ENCODE measurements at places on chromosomes 2 and 18. TPM values are rescaled to one million over a fixed set of nuclear protein-coding genes. Genes with fewer than 3 reads are reported as not detected.

The CFAP65 gene
- total RNA-seq, result not detected

DNA sequence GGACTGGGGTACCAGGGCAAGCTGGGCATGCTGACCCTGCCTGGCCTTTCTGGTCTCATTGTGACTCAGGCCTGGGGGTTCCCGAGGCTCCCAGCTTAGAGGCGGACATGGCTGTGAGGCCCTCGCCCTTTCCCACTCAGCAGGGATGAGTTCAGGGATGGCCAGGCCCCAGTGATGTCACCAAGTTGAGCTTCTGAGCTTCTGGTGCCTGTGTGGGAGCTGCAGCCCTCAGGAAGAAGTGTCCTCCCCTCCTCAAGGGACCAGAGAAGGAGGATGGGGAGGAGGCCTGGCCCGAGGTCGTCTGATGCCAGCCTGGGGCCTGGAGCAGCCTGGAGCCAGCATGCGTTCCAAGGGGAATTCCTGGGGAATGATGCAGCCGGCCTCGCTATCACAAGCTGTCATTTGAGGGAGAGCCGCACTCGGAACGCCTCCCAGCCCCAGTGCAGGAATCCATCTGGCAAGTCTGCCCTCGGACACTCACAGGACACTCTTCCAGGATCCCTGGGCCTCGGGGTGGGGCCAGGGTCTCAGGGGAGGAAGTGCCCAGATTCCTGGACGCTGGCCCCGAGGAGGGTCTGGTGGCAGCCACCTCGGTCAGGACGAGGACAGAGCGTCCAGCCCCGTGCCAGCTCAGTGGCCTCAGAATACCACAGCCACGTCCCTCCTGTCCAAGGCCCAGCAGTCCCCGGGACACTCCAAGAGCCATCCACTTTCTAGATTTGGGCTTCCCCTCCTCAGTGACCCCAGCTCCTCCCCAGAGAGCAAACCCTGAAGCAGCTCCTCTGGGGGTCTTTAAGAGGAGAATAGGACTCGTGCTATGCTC lies 61.2 kb upstream of the GPC1 start:
- peak; percentile 83 for DNase-seq

DNA sequence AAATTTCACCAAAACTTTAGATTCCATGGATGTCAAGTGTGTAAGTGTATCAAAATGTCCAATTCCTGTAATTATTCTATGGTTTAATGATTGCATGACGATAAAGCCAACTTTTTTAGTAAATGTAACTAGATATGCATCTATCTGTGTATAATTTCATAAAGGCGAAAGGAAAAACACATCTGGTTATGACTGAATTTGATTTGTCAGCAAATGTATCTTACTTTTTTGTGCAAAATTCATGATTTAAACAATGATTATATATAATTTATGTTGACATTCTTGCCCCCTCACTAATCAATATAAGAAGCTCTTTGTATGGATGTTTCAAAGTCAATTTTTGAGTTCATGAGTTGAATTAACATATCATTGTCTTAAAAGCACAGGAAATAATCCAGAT lies 138.5 kb downstream of the KCNJ3 start:
- no peak for DNase-seq

The MRPS9 gene
- 81.8 TPM for total RNA-seq

The DAPL1 gene
- total RNA-seq, result not detected

The IL37 gene
- not detected for total RNA-seq

The CD302 gene
- 19.9 TPM for total RNA-seq

All from left ventricle myocardium superior (tissue), 1 donor.